ENCODE measurements at places on chromosomes 3 and 15.

- DNase-seq = no peak
Observed at GRCh38 chr15:78322243-78322642, 17.9 kb upstream of the CRABP1 start.

DNA sequence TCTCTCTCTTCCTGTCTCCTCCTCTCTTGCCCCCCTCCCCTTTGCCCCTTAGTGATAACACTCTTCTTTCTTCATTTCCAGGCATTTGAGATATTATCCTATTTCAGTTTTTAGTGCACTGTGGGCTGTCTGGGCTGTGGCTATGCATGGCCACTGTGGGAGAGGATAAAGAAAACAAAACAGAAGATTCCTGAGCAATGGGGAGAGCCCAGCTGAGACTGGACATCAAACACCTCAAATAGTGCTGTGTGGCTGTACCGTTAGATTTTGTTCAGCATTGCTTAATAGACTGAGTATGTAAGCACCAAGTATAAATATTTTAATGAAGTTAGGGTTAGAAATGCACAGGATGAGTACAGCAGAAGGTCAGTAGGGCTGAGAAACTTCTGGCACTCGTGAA, 7.9 kb upstream of the GBE1 start:
- no peak for DNase-seq

GRCh38 chr15:33028495-33028894, 166.0 kb downstream of the FMN1 start:
- no peak for DNase-seq

- DNase-seq = no peak
Observed at GRCh38 chr3:194293546-194294198, 57.5 kb downstream of the CPN2 start.

- no peak for DNase-seq
Observed at GRCh38 chr3:177610686-177611633, 413.7 kb upstream of the TBL1XR1 start.

DNA sequence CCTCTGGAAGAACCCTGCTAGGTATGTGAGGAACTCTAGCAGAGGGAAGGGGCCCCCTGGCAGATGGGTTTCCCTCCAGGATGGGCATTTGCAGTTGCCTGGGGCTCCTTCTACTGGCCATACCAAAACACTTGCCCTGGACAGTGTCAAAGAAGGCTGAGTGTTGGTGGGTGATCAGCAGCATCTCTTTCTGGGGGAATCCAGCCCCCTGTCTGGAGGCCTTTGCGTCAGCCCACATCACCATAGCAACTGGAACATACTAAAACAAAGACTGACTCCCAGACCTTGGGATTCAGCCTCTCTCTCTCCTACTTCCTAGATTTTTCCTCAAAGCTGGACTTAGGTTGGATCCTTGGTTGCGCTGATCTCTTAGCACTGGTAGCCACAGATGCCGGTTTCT, 8.1 kb downstream of the CEMIP start:
- no peak for DNase-seq
